Right ventricle myocardium inferior (tissue), 1 donor: ENCODE measurements at places on chromosomes 16 and 17. TPM values are rescaled to one million over a fixed set of nuclear protein-coding genes. Genes with fewer than 3 reads are reported as not detected.

C17orf50 gene
- not detected for total RNA-seq

GRCh38 chr17:20775331-20775730, 195.8 kb downstream of the CDRT15L2 start:
- DNase-seq, result no peak

- no peak for DNase-seq
Observed at GRCh38 chr16:19175492-19176262, 7.6 kb downstream of the SYT17 start.

AARS1 gene
- total RNA-seq, result 61.7 TPM

GRCh38 chr16:7400117-7400890, 67.7 kb downstream of the RBFOX1 start:
- DNase-seq, result no peak

DNA sequence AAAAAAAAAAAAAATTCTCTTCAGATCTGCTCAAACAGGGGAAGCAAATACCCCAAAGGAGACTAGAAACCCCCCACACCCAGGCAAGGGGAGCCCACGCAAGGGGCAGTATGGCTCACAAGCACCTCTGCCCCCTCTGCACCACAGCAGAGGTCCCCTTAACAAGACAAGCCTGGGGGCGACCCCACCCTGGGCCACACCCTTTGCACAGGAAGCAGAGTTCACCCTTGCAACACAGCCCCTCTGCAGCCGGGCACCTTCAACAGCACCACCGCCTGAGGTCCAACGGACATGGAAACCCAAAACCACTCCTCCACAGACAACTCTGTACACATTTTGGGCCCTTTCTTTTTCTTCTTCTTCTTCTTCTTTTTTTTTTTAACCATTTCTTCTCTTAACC, 12.8 kb downstream of the AXIN1 start:
- DNase-seq, result peak; percentile 55

GRCh38 chr17:79483842-79484241, 127.0 kb downstream of the RBFOX3 start:
- DNase-seq, result no peak

HS3ST3B1 gene
- 1.5 TPM for total RNA-seq

DNA sequence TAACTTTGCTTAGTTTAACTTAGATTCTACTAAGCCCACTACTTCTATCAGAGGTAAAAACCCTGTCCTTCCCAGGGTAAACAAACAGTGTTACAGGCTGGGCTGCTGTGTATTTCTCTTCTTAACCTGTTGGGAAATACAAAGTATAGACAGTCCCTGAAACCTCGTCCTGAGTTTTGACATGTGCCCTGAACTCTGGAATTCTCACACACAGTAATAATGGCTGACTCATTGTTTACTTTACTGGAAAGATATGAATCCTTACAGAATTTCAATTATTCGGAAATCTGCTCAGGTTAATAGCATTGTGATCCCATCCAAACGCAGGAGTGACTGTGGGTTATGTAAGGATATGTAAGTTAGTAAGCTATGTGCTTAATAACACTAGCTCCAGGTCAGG, 199.1 kb downstream of the TMEM114 start:
- no peak for DNase-seq

DNA sequence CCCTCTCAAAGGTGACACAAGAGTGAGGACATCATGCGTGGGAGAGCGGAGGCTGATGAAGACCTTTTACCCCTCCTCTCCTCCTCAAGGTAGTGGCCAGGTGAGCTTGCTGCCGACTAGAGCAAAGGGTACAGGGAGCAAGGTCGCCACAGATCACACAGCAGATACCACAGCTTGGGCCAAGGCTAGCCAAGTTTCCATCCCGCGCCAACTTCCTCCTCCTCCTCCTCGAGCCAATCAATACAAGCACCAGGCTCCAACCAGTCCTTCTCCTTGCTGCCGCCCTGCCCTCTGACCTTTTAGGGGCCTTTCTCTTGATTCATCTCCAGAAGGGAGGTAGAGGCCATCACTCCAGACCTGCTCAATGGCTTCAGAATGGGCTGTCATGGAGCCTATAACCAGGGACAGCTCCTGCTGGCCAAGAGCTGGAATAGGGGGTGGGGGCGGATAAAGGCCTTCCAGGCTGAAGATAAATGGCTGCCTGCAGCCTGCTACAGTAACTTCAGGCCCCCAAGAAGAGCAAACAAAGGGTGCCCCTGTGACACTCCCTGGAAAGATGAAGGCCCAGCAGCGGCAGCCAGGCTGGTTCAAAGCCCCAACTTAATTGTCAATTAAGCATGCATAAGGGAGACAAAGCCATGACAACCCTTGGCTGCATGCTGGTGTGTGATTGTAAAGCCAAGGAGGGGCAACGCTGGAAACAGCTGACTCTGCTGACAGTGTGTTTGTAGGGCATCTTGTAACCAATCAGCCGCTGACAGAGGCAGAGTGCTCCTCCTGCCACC, 17.8 kb downstream of the HNF1B start:
- DNase-seq, result no peak

OSGIN1 gene
- total RNA-seq, result 8.2 TPM

- no peak for DNase-seq
Observed at GRCh38 chr17:44915862-44916780, 821 bp upstream of the GFAP start.

NCBP3 gene
- 15.3 TPM for total RNA-seq

PERCC1 gene
- total RNA-seq, result 0.35 TPM

DNA sequence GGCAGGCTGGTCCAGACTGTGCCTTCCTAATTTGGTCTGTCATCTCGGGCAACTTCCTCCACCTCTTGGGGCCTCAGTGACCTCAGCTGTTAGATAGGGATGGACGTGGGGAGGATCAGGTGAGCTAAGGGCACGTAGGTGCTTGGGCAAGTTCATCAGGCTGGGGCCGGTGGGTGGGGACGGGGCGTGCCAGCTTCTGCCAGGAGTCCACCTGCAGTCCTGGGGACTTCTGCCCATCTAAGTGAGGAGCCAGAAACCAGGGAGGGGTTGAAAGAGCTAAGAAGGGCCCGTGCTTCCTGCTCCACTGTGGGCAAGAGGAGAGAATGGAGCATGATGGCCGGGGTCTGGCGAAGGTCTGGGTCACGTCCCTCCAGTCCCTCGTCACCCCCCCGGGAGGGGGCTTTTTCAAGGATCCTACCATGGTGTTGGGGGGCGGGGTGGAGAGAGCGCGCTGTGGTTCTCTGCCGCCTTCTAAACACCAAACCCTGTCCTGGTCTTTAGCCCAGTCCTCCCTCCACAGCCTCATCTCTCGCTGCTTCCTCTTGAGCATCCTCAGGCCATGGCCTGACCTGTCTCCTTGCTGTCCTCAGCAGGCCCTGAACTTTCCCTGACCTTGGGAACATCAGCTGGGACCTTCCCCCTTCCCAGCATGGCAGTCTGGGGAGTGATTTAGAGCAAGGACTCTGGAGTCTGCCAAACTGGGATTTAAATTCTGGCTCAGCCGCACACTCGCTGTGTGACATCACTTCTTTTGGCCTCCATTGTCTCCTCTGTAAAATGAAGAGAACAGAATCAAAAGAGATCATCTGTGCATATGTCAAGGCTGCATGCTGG, 21.6 kb downstream of the SPNS2 start:
- no peak for DNase-seq

PDIA2 gene
- 1.6 TPM for total RNA-seq

FZD2 gene
- 3.4 TPM for total RNA-seq

GRIN2C gene
- total RNA-seq, result 1.2 TPM

GUCY2D gene
- 0.35 TPM for total RNA-seq

DNA sequence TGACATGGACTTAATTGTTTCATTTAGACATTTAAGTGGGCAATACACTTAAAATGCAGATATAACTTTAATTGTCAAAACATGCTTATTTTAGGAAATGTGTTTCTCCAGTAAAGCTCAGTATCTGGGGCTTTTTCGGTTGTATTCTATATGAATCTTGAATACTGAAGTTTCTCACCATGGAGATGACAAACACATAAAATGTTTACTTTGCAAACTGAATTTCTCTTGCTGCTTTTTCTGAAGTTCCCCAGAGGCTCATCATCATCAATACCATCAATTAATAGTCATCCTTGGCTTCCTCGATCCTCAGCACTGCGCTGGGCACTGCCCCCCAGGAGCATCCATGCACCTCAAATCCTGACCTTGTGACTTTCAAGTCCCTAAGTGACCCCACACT, 227.3 kb downstream of the WWOX start:
- DNase-seq, result no peak

C16orf54 gene
- 0.73 TPM for total RNA-seq

GRCh38 chr17:79939755-79940458, 95.8 kb downstream of the TBC1D16 start:
- peak; percentile 9 for DNase-seq

LLGL1 gene
- 8.4 TPM for total RNA-seq

OR4D1 gene
- not detected for total RNA-seq

DNA sequence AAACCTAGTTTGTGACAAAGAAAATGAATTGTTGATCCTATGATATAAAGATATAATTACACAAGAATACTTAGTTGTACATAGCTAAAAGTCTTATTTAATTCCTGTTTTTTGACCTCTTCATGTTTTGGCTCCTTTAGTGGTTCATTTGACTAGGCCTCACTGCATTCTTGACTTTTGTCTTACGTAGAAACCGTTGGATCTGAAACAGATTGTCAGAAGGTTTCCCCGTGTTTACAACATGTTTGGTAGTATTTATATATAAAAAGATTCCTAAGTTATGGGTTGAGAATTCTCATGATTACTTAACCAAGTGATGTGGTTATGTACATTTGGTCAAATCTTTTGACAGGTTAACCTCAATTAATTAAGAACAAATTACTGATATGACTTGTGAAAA, 162.8 kb downstream of the BCAS3 start:
- DNase-seq, result no peak

- DNase-seq, result no peak
Observed at GRCh38 chr17:60138769-60139437, 10.9 kb upstream of the CA4 start.

- no peak for DNase-seq
Observed at GRCh38 chr17:69539781-69540319, 125.4 kb downstream of the MAP2K6 start.

- DNase-seq, result no peak
Observed at GRCh38 chr17:37092071-37092470, 143.3 kb downstream of the AATF start.

HBQ1 gene
- not detected for total RNA-seq

GRCh38 chr16:54285414-54286089, 1.0 kb downstream of the IRX3 start:
- peak; percentile 76 for DNase-seq

NPIPB6 gene
- total RNA-seq, result 0.73 TPM

GRCh38 chr17:9484789-9485188, 90.8 kb downstream of the STX8 start:
- no peak for DNase-seq

DNA sequence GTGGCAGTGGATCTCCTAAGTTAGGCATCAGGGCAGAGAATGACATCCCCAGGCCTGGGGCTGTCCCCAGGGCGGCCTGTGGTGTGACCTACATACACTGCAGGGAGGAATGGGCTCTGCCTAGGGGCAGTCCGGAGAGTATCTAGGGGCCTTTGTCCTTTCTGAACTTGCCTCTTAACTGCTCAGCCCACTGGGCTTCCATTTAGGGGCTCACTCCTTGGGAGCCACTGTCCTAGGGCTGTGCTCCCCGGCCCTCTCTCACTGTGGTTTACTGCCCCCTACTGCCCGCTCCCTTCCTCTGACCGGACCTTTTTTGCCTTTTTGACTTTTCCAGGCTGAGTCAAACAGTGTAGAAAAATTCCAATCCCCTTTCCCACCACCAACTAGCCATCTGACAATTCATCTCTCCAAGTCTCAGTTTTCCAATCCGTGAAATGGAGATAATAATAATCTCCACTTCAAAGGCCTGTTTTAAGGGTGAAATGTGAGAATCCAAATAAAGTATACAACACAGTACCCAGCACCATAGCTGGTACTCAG, 66.8 kb downstream of the DNAH3 start:
- peak; percentile 72 for DNase-seq

ZSCAN10 gene
- not detected for total RNA-seq

GRCh38 chr16:72873044-72873443, 174.9 kb downstream of the ZFHX3 start:
- no peak for DNase-seq

DNA sequence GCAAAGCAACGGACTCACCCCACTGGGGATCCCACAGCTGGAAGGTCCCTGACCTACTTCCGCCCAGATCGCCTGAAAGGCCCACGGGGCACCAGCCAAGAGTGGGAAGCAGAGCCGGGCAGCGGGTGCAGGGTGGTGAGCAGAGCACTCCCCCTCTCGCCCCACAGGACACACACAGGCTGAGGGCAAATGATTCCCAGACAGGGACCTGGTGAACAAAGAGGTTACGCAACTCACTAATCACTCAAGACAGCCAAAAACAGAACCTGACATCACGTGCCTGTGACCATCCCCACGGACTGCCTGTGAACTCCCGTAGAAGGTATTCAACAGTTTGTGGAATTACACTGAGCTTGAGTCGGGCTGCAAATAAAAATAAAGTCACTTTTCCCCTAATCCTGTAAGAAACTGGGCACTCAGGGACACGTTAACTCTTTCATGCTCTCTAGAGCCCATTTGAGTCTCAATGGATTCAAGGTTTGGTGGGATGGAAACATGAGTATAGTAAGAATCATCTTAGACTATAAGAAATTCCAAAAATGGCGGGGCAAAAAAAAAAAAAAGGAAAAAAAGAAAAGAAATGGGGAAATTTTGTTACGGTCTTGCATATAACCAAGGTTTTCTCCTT, 396.1 kb downstream of the SOX9 start:
- DNase-seq, result no peak

DNA sequence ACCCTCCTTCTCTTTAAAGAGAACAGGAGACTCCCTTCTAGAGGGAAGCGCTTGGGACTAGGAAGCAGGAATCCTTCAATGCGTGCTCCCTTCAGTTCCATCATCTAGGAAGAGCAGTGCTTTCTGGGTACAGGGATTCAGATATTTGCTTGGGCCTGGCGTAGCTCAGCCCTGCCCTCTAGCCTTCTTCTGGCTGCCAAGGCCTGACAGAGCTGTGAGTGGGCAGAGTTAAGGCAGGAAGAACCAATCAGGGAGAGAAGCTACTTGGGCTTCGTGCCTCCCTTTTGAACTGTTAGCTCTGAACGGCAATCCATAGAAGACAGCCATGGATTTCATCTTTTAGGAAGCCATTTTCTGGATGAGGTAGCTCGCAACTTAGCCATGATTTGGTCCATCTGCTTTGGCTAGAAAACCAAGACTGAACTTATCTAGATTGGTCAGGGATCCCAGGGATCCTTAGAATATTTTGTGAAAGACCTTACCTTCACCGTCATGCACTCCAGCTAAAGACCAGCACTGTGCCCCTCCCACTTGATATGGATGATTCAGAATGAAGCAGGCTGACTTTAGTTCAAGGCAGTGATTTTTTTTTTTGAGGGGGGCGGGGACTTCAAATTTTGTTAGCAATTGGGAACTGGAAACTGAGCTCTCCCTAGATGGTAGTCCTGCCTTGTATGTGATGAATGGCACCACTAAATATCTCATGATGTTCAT, 2.5 kb upstream of the CORO6 start:
- no peak for DNase-seq

GRCh38 chr16:53600126-53600525, 97.1 kb upstream of the AKTIP start:
- no peak for DNase-seq

HOXB3 gene
- total RNA-seq, result 1.2 TPM

GRCh38 chr17:1820528-1821252, 9.0 kb downstream of the SMYD4 start:
- DNase-seq, result no peak

- peak; percentile 77 for DNase-seq
Observed at GRCh38 chr16:526181-527014, 1.1 kb upstream of the CAPN15 start.
